ENCODE measurements at places on chromosomes 5 and 9.

- peak; percentile 66 for DNase-seq
These were observed at the start of gene ARAP3 for GRCh38 chr5:141681695-141682641. ARAP3 (minus strand) TSS chr5:141682230; CDS start chr5:141680486, 1,744 bp downstream.

DNA sequence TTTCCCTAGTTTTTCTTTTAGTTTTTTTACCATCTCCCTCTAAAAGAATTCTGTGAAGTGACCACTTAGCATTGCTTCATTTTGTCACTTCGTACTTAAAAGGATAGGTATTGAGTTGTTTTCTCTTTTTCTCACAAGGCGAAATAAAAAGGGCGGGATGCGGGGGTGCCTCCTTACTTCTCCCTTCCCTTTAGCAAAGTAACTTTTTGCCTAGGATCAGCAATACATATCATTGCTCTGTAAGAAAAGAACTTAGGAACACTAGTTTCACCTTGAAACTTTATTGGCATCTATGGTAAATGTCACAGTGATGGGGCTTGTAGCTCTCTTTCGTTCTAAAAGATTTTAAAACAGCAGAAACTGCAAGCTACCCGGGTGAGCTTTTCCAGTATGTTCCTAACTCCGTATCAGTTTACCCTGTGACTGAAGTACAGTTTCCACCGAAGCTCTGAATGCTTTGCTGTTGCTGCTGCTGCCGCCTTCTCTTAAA is 4.1 kb downstream of the PRDM6 start:
- DNase-seq = no peak

- DNase-seq = no peak
These were observed 21.2 kb downstream of the OSMR start for GRCh38 chr5:38867032-38867398.

- no peak for DNase-seq
These were observed 69.9 kb upstream of the CDK20 start for GRCh38 chr9:88044200-88044599.

GRCh38 chr5:135010502-135011354 is 23.3 kb downstream of the PITX1 start:
- DNase-seq = no peak

Measured in ELF-1 (cell line).